Motor neuron (in vitro differentiated cells): ENCODE measurements at places on chromosomes 1 and 21. TPM values are rescaled to one million over a fixed set of nuclear protein-coding genes. Genes with fewer than 3 reads are reported as not detected.

DNA sequence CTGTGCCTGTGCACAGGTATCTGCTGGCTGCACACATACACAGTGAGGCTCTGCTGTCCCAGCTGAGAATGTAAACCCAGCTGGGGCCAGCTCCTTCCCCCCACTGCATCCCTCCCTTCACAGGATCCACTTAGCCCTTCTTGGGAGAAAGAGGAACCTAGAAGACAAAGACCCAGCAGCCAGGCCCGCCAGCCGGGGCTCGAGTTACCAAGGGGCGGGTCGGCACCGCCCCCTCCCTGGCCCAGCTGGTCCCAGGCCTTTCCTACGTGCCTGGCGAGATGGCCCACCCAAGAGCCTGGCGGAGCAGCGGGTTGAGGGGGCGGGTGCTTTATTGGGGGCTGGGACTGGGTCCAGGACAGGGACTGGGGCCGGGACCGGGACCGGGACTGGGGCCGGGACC is 2.1 kb downstream of the SH3BGRL3 start:
- no peak for ATAC-seq

GRCh38 chr1:87093286-87093685 is 178.9 kb downstream of the HS2ST1 start:
- no peak for ATAC-seq

DNA sequence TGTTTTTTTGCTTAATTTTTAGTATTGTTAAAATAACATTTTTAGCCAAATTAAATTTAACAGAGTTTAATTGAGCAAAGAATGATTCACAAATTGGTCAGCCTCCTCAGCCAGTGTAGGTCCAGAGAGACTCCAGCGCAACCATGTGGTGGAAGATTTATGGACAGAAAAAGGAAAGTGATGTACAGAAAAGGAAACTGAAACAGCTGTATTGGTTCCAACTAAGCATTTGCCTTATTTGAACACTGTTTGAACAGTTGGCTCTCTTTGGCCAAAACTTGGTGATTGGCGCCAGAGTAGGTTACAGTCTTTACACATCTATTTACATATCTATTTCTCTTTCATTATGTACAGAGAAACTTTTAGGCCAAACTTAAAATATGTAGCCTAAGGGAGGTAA is 19.4 kb downstream of the RPS6KC1 start:
- peak; percentile 93 for ATAC-seq

GRCh38 chr1:102630041-102630440 is 478.3 kb downstream of the COL11A1 start:
- ATAC-seq, result no peak

- no peak for ATAC-seq
Observed at GRCh38 chr21:44578371-44579055, 1.9 kb downstream of the KRTAP10-5 start.

GRCh38 chr21:45103971-45104520 is 29.7 kb downstream of the ADARB1 start:
- no peak for ATAC-seq

SPATA6 gene
- 10.9 and 12.1 TPM in 2 replicates for total RNA-seq

GRCh38 chr1:112540226-112540794 is 31.5 kb downstream of the WNT2B start:
- ATAC-seq, result no peak

USH2A gene
- total RNA-seq, result 0.49 and 0.63 TPM in 2 replicates

BLZF1 gene
- total RNA-seq, result 39.2 and 42.1 TPM in 2 replicates

DNA sequence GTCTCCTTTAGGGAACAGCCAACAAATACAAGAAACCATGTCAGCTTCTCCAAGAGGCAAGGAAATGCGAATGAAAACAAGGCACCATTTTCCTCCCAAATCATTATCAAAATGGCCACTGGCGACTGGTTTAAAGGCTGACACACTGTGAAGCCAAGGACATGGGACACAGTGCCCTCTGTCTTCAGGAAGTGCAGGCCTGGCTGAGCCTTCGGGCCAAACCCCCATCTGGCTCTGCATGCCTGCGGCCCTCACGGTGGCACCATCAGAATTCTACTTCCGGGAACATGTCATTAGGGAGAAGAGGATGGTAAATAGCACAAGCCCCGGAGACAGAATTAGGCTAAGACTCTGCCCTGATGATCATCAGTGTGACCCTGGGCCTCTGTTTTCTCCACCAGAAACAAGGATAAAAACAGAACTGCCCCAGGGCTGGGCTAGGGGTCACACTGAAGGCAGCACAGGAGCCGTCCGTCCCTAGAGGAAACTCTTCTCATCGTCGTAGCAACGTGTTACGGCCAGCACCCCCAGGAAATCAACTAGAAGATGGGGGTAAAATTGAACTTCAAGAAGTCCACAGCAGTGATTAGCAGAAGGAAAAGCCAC is 103.5 kb downstream of the NPHP4 start:
- ATAC-seq, result peak; percentile 54

- ATAC-seq, result no peak
Observed at GRCh38 chr1:212053993-212054392, 18.4 kb downstream of the DTL start.

DNA sequence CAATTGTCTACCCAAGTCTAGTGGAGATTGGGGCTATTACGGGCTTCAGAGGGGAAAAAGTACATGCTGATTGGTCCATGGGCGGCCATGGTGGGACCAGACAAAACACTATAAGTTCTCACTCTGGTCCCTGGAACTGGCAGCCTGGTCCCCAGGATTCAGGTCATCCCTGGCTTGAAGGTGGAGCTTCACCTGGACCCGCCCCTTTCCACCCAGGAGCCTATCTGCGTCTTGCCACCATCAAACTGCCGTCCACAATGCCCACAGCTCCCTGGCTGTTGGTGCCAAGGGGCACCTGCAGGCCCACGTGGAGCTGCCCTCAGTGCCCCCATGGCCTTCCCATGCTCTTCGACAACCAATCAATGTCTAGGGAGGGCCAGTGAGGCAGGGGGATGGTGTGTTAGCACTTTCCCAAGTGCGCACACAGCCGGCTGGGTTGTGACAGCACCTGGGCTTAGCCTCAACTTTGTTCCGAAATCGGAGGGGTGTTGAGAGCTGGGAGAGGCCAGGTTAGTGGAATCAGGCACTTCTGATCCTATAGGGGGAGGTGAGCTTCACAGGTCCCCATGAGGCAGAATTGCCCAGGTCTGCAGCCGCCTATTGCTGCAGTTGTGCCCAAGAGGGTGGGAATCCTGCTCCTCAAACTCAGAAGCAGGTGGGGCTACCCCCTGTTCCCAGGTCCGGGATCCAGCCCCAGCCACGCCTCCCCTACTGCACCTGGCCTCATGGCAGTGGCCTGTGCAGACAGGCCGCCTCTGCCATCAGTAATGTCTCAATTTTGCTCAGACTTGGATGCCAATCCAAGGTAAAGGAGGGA is 1369.4 kb upstream of the PRMT6 start:
- no peak for ATAC-seq

DNA sequence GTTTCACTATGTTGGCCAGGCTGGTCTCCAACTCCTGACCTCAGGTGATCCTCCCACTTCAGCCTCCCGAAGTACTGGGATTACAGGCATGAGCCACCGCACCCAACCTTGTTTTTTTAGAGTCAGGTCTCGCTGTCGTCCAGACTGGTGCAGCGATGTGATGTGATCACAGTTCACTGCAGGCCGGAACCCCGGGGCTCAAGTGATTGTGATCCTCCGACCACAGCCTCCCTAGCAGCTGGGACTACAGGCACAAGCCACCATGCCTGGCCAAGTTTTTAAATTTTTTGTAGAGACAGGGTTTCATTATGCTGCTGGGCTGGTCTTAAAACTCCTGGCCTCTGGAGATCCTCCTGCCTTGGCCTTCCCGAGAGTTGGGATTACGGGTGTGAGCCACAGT is 46.1 kb upstream of the LIN9 start:
- no peak for ATAC-seq

- peak; percentile 99 for ATAC-seq
Observed at GRCh38 chr1:40305451-40305850, 11.6 kb downstream of the COL9A2 start.

- no peak for ATAC-seq
Observed at GRCh38 chr21:36552434-36552785, 72.5 kb upstream of the CLDN14 start.

DNA sequence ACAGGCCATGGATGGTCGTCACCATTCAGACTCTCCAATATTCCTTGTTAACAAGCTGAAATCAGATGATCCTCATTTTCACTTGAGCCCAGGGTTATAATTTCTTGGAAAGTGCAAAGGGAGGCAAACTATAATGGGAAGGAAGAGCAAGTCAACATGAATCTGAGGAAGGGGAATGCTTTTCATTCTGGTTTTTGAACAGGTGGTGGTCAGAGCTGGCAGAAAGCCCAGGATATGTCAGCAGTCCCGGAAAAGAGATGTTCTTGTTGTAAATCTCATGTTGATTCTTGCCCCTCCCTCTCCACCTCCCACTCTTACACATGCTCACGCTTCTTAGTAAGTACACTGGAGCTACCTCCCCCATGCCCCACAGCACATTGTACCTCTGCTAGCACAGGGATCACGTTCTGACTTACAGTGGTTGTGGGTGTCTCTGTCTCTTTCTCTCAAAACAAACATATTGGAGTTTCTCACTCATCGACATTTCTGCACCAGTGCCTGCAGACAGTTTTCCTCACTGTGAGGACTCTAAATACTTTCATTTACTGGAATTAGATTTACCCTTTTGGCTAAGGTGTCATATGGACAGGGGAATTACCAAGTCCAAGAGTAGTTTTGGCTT is 77.6 kb downstream of the XCL2 start:
- ATAC-seq, result peak; percentile 96

TPTE gene
- total RNA-seq, result 0.66 TPM in 1 of 2 replicates, not detected in the other

GRCh38 chr1:116508984-116509980 is 61.5 kb downstream of the CD58 start:
- no peak for ATAC-seq

GRCh38 chr1:161100556-161100955 is 2.4 kb downstream of the KLHDC9 start:
- ATAC-seq, result no peak

GRCh38 chr1:91680556-91681155 is 180.0 kb downstream of the CDC7 start:
- no peak for ATAC-seq

DNA sequence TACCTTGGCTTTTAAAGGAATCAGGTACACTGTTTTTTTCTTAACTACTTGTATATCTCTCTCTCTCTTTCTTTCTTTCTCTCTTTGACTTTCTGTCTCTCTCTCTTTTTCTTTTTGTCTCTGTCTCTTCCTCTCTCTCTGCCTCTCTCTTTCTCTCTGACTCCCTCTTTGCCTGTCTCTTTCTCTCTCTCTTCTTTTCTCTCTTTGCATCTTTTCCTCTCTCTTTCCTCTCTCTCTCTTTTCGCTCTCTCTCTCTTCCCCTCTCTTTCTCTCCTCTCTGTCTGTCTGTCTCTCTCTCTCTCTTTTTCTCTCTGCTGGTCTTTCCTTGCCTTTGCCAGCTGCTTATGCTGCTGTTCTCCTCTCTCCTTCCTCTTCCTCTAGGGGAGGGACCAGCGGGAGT is 143.2 kb downstream of the TRIM33 start:
- ATAC-seq, result no peak

GPR37L1 gene
- 1.1 and 1.4 TPM in 2 replicates for total RNA-seq

PGBD5 gene
- 13.9 and 14.1 TPM in 2 replicates for total RNA-seq

EYA3 gene
- 14.2 and 19.8 TPM in 2 replicates for total RNA-seq

MROH9 gene
- not detected in 2 replicates for total RNA-seq

- ATAC-seq, result no peak
Observed at GRCh38 chr1:16186655-16187235, 25.7 kb downstream of the ARHGEF19 start.

DNA sequence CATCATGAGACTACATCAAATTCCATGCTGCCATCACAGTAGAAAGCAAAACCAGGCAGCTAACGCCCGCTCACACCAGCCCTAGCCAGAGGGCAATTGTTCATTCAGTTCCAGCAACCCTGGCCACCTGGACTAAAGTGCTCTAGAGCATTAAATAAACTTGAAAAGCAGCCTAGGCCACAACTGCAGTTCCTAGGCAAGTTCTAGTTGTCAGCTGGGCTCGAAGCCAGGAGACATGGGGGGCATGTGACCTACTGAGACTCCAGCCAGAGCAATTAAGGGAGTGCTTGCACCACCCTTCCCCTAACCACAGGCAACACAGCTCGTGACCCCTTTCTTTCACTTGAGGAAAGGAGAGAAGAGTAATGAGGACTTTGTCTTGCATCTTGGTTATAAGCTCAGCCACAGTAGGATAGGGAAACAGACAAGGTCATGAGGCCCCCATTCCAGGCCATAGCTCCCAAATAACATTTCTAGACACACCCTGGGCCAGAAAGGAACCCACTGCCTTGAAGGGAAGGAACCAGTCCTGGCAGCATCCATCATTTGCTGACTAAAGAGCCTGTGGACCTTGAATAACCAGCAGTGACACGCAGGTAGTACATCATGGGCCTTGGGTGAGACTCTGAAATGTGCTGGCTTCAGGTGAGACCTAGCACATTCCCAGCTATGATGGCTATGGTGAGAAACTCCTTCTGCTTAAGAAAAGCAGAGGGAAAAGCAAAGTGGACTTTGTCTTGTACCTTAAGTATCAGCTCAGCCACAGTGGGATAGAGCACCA is 77.0 kb downstream of the ZZZ3 start:
- ATAC-seq, result no peak

GRCh38 chr1:212637902-212638301 is 29.3 kb downstream of the ATF3 start:
- ATAC-seq, result no peak

DNA sequence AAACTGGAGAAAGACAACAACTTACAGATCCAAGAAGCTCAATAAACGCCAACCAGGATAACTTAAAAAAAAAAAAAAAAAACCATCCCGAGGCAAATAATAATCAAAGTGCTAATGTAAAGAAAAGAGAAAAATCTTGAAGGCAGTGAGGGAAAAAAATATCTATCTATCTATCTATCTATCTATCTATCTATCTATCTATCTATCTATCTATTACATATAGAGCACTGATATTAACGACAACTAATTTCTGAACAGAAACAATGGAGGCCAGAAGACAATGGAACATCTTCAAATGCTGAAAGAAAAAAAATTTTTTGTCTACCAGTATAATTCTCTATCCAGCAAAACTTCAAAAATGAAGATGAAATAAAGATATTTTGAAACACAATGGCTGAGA is 18.0 kb downstream of the PACC1 start:
- no peak for ATAC-seq

DNA sequence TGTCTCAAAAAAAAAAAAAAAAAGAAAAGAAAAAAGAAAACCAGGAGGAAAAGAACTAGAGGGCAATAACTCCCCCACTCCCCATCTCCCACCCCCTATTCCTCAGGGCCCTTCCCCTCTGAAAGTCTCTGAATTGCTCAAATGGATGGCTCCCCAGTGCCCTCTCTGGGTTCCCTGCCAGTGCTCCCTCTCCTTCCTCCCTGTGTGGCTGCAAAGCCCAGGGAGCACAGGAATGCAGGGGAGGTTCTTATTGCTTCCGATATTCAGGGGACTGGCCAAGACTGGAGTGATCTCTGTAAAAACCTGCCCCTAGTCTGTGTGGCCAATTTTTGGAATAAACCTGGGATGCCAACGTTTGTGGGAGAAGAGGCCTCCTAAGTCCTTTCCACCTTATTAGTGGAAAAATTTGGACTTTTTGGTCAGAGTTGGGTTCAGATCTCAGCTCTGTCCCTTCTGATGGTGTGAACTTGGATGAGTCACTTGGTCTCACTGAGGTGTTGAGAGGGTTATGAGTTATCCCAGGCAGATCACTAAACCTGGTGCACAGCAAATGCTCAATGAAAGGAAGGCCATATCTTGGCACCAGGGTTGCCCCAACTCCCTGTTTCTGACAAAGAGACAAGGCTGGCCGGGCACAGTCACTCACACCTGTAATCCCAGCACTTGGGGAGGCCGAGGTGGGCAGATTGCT is 13.4 kb upstream of the ARHGEF10L start:
- no peak for ATAC-seq

CR1 gene
- total RNA-seq, result 1.8 TPM in 1 of 2 replicates, not detected in the other

SLC35F3 gene
- total RNA-seq, result 0.67 and 0.92 TPM in 2 replicates

PADI3 gene
- total RNA-seq, result 0.13 and 0.62 TPM in 2 replicates

GJA4 gene
- 0.36 and 0.60 TPM in 2 replicates for total RNA-seq

SPRR3 gene
- 0.85 and 1.6 TPM in 2 replicates for total RNA-seq
